Posterior vena cava (tissue), 2 donors: ENCODE measurements at places on chromosomes 2 and 18. TPM values are rescaled to one million over a fixed set of nuclear protein-coding genes. Genes with fewer than 3 reads are reported as not detected.

GRCh38 chr18:33580546-33580945 is 2.5 kb downstream of the ASXL3 start:
- no peak for DNase-seq

GRCh38 chr2:26238311-26238958 is 6.0 kb downstream of the HADHA start:
- DNase-seq = no peak

DNA sequence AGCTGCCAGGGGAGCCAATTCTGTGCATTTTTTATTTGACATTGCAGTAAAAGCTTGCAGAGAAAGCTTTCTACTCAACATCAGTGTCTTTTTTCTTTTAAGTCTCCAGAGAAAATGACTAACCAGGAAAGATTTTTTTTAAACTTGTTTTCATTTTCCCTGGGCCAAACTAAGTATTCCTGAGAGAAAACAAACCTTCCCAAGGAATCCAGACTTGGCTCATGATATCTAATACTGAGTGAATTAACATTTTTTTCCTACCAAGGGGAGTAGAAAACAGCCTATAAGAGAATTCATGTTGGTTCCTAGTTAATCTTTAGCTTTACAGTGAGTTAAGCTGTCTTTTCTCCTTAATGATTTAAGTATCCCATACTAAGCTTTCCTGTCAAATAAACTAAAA is 46.7 kb downstream of the DAPL1 start:
- no peak for DNase-seq

GRCh38 chr2:240254337-240255164 is 114.1 kb upstream of the OTOS start:
- DNase-seq = peak; percentile 70

- no peak for DNase-seq
Measured at GRCh38 chr2:88136817-88137216, 9.0 kb upstream of the FABP1 start.

DNA sequence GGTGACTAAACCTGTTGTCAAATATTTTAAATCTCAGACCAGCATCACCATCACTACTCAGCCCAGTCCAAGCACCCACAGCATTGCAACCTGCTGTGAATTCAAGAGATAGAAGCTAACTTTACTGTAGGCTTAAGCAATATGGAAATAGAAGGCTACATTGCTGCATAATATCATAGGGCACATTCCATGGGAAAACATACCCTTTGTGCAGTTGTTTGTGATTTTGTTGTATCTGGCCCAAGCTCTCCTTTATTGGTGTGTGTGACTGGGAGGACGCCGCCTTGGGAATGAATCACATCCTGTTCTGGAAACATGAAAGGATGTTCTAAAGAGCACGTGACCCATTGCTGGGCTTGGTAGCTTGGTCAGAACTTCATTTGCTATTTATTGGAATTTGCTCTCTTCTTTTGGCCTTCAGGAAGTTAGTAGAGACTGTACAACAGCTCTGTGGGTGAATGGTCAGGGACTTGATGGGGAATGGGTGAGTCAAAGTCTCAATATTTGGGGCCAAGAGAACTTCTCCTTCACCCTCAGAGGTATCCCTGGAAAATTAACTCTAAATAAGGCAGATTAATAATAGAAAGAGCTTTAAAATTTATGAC is 106.8 kb upstream of the SERPINE2 start:
- DNase-seq = no peak

- DNase-seq = peak; percentile 95
Measured at GRCh38 chr18:79507546-79508480, 112.1 kb downstream of the NFATC1 start.

- DNase-seq = no peak
Measured at GRCh38 chr18:8808001-8808400, 102.6 kb downstream of the MTCL1 start.

- DNase-seq = no peak
Measured at GRCh38 chr2:152611458-152612231, 105.6 kb downstream of the PRPF40A start.

GRCh38 chr18:79458917-79459803 is 63.4 kb downstream of the NFATC1 start:
- no peak for DNase-seq

GRCh38 chr2:241561832-241562231 is 3.3 kb downstream of the BOK start:
- peak; percentile 92 for DNase-seq

- no peak for DNase-seq
Measured at GRCh38 chr2:178331474-178332432, 119.2 kb downstream of the PRKRA start.

SLC5A7 gene
- not detected for total RNA-seq

CRYGD gene
- total RNA-seq = not detected

HPCAL1 gene
- 26.0 TPM for total RNA-seq

G6PC2 gene
- total RNA-seq = not detected

RAPGEF4 gene
- 4.5 TPM for total RNA-seq

ALLC gene
- total RNA-seq = not detected

GTF2A1L gene
- not detected for total RNA-seq

CTIF gene
- 87.8 TPM for total RNA-seq

RNASEH1 gene
- 20.7 TPM for total RNA-seq

LOXL3 gene
- 11.8 TPM for total RNA-seq
